ENCODE measurements at places on chromosomes 5 and 9.
A peak's percentile ranks its signal among the peaks of the same experiment; 100 is the strongest.

GRCh38 chr5:132369474-132370180 is at the start of gene SLC22A5:
Gene SLC22A5 (plus strand): TSS chr5:132369710. CDS start chr5:132369973, 263 bp downstream.
- DNase-seq, result peak; percentile 84

GRCh38 chr9:71670121-71670520 is 98.2 kb downstream of the CEMIP2 start:
- DNase-seq, result no peak

- no peak for DNase-seq
These were observed 178.9 kb downstream of the SEMA6A start for GRCh38 chr5:116395631-116396203.

DNA sequence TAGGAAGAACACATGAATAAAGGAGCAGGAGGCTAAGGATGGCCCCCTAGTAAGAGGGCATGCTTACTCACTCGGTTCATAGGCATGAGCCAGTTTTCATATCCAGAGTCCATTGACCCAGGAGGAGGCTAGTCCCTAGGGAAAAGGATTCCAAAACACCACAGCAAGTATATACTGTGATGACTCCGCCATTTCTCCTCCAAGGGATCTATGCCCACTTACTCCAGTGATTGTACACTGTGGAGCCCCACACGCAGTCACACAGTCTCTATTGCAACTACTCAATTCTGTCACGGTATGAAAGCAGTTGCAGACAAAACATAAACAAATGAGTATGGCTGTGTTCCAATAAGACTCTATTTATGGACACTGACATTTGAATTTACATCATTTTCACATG is 117.7 kb upstream of the ALDH1B1 start:
- no peak for DNase-seq

GRCh38 chr9:128689820-128690683 is 1.0 kb downstream of the SET start:
- DNase-seq, result peak; percentile 57

DNA sequence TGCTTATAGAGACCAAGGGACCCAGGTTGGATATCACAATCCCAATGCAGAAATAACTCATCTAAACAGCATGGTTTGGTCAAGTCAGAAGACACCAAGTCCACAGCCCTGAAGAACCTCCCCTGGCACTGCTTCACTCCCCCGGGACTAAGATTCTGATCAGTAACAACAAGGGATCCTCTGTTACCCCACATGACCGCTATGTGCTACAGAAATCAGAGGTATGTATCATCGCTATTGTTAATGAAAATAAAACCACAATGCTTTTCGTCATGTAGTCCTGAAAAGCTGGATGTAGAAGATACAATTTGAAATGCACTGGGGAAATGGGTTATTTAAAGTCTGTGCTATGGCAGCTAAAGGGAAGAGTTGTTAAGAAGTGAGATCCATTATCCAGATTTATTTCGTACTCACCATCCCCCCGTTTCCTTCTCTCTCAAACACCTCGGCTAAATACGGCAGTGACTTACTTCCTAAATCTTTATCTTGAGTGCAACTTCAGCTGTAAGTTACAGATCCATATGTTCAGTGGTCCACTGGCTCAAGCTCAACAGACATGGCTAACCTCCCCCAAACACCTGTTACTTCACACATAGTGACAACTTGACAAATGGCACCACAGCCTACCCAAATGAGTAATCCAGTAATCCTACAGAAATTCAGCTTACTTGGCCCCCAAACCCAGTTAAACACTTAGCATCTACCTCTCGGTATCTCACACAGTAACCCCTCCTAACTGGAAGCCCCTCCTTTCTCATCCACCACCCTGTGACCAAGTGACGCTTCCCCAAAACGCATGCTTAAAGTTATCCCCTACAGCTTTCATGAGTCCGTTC is 129.2 kb downstream of the MYO10 start:
- DNase-seq, result no peak

- no peak for DNase-seq
These were observed 48.3 kb upstream of the RIC1 start for GRCh38 chr9:5580650-5581049.

DNA sequence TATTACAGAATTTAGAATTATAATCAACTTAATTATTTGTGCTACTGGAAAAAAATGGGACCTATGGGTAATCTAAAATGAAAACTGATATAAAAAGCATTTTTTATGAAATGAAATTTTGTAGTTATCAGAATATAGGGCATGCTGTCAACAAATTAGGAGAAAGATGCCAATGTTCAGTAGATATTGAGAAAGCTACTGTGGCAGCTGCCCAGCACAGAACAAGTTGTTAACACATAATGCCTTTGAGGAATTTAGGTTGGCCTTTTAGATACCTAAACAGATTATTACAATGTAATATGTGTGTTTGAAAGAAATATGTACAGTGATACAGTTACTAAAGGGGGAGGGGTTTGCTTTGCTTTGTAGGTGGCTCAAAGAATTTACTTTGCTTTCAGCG is 54.1 kb downstream of the PPIC start:
- no peak for DNase-seq

- DNase-seq, result no peak
These were observed 41.5 kb upstream of the EGFL7 start for GRCh38 chr9:136621019-136621733.
